ENCODE measurements at places on chromosomes 16 and 17.

DNA sequence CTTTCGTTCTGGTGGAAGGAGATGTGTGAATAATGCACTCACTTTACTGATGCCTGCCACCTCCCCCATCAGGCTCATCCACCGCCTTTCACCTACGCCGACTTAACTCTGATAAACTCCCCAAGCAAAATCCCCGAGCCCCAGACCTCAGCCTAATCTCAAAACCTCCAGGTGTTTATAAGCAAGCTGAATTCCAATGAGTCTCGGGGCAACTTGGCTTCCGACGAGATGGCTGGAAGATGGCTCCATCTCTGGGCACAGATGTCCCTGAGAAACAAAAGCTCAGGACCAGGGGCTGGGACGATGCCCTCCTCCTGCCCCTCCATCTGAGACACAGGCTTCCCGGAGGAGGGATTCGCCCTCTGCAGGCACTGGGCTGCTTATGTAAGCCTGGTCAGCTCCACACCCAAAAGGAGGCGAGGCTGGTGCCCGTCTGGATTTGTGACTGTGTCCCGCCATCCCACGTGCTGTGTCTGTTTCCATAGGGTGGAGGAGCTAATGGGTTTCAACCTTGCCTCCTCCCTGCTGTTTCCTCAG lies 386.4 kb upstream of the TNRC6C start:
- DNase-seq = no peak

DNA sequence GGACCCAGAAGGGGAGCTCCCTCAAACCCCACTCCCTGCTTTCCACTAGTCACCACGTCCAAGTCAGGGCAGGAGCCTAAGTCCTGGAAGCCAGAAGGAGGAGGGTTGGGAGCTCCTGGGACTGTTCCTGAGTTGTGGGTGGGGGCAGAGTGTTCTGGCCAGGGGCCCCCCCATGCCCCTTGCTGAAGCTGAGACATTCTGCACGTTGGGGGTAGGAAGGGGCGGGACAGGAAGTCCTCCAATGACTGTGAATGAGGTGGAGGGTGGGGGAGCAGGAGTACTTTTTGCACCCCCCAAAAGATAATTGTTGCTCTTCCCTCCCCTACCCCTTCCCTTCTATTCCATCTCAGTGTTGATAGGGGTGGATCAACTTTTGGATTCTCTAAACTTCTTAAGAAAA lies 21.4 kb upstream of the C17orf113 start:
- no peak for DNase-seq

DNA sequence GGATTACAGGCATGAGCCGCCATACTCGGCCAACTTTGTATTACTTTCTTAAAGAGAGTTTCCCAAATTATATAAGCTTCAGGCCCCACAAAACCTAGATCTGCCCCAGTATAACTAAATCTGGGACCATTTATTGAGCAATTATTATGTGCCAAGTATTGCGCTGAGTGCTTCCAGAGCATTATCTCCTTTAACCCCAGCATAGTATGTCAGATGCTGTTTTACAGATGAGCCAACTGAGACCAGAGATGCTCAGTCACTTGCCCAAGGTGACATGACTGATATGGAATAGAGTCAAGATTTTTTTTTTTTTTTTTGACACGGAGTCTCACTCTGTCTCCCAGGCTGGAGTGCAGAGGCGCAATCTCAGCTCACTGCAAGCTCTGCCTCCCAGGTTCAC lies 1.9 kb upstream of the ERBB2 start:
- no peak for DNase-seq

DNA sequence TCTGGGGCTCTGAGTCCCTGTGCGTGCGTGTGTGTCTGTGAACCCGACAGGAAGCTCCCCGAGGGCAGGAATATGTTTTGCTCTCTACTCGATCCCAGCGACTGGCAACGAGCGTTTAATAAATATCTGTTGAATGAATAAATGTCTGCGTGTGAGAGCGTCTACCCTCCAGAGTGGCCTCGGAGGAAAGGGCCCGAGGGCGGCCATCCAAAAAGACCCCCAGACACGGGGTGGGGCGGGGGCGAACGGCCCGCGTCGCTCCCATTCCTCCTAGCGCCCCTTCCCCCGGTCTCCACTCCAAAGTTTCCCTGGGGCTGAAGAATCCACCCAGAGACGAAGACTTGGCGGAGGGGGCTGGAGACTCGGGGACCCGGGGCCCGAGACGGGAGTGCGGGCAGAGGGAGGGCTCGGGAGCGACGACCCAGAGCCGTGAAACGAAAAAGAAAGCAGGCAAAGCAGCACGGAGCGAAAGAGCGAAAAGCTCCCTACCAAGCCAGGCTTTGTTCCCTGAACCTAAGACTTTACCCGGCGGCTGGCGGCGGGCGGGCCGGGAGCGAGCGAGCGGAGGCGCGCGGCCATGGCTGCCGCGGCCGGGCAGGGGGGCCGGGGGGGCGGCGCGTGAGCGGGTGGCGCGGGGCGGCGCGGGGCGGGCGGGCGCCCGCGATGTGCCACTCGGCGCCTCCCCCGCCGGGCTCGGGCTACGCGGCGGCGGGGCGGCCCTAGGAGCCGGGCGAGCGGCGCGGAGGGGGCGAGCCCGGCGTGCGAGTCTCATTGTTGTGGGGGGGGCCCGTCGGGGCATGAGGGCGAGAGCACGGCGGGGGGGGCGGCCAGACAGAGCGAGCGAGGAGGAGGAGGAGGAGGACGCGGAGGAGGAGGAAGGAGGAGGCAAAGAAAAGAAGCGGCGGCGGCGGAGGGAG lies at the start of gene MLLT6:
MLLT6 (plus strand) TSS at position 668 of the 917 bp plus-strand sequence. CDS start 360 bp downstream, outside the sequence.
- peak; percentile 79 for DNase-seq

Data from activated CD4-positive, alpha-beta T cell treated with anti-CD3 and anti-CD28 coated beads, Interleukin-2, amount 50 U/mL, for 1 hour (primary cell).